ENCODE measurements at places on chromosomes 2 and 18.

GRCh38 chr2:219354582-219354981 lies 22.0 kb upstream of the RESP18 start:
- no peak for DNase-seq

GRCh38 chr18:32612651-32613050 lies 142.0 kb upstream of the GAREM1 start:
- no peak for DNase-seq

- DNase-seq = no peak
Observed at GRCh38 chr2:235605312-235606003, 111.6 kb downstream of the AGAP1 start.

- no peak for DNase-seq
Observed at GRCh38 chr18:13211534-13211933, 7.0 kb upstream of the LDLRAD4 start.

All from activated CD4-positive, alpha-beta T cell treated with anti-CD3 and anti-CD28 coated beads, Interleukin-2, Interleukin-4, amounts not matched to agents 100 ng/mL and 50 ng/mL, durations not matched to agents 16 hours and 8 hours (primary cell).